Subcutaneous preadipocyte (primary cell): ENCODE measurements at places on chromosomes 6 and 20. TPM values are rescaled to one million over a fixed set of nuclear protein-coding genes. Genes with fewer than 3 reads are reported as not detected.

SLC2A10 gene
- 19.9 and 28.3 TPM in 2 replicates for total RNA-seq

DDO gene
- 0.39 and 1.5 TPM in 2 replicates for total RNA-seq

SAMD10 gene
- total RNA-seq = 0.37 and 1.8 TPM in 2 replicates

TMC2 gene
- total RNA-seq = under 0.01 TPM in 1 of 2 replicates, not detected in the other

CCN5 gene
- 6.1 and 129 TPM in 2 replicates for total RNA-seq

GOPC gene
- total RNA-seq = 20.2 and 32.1 TPM in 2 replicates

FAM162B gene
- total RNA-seq = 0.73 and 3.7 TPM in 2 replicates

GGTLC1 gene
- not detected in 2 replicates for total RNA-seq

MKKS gene
- total RNA-seq = 4.4 and 5.9 TPM in 2 replicates

ERVFRD-1 gene
- not detected in 2 replicates for total RNA-seq

SSR1 gene
- total RNA-seq = 74.2 and 120 TPM in 2 replicates

CARMIL1 gene
- total RNA-seq = 18.4 and 18.8 TPM in 2 replicates

OXT gene
- total RNA-seq = 0.39 TPM in 1 of 2 replicates, not detected in the other

SAPCD1 gene
- total RNA-seq = 0.59 and 1.1 TPM in 2 replicates

MTHFD1L gene
- 34.8 and 36.0 TPM in 2 replicates for total RNA-seq

ADGRG6 gene
- 0.37 and 0.59 TPM in 2 replicates for total RNA-seq

HACE1 gene
- total RNA-seq = 14.3 and 16.4 TPM in 2 replicates

PACSIN1 gene
- not detected in 2 replicates for total RNA-seq
